T-helper 17 cell (primary cell): ENCODE measurements at places on chromosomes 2 and 18.
A peak's percentile ranks its signal among the peaks of the same experiment; 100 is the strongest.

GRCh38 chr2:62398356-62398755 is 107.6 kb downstream of the TMEM17 start:
- H3K27ac ChIP-seq = no peak overlapping the region
- H3K36me3 ChIP-seq = peaks cover 2% of the 10 kb centered on the region
- H3K27me3 ChIP-seq = peaks cover 23% of the 10 kb centered on the region
- H3K4me1 ChIP-seq = no peaks in the 10 kb centered on the region
- H3K4me3 ChIP-seq = no peak overlapping the region

GRCh38 chr18:32607816-32608215 is 137.1 kb upstream of the GAREM1 start:
- no peak overlapping the region for H3K27ac ChIP-seq
- peaks cover 33% of the 10 kb centered on the region for H3K27me3 ChIP-seq
- H3K4me3 ChIP-seq = no peak overlapping the region
- H3K4me1 ChIP-seq = no peaks in the 10 kb centered on the region
- no peaks in the 10 kb centered on the region for H3K36me3 ChIP-seq
- no peak for DNase-seq

DNA sequence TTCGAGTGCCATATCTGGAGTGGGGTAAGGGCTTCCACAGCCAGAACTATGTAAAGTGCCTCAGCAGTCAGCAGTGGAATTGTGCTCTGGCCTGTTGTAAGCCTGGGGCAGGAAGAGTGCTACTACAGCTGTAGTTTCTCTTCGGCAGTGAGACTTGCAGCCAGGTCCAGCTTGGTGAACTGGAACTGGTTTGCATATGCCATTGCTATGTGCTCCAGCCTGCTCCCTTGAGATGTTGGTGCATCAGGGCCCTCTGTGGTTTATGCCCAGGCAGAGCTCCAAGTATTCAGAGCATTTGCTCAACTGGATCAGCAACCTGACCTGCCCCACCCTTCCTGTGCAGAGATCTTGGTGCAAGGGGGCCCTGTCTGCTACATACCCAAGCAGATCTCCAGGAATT is 47.8 kb downstream of the ZNF804A start:
- no peaks in the 10 kb centered on the region for H3K27me3 ChIP-seq
- no peaks in the 10 kb centered on the region for H3K4me1 ChIP-seq
- no peak overlapping the region for H3K27ac ChIP-seq
- no peak for DNase-seq

DNA sequence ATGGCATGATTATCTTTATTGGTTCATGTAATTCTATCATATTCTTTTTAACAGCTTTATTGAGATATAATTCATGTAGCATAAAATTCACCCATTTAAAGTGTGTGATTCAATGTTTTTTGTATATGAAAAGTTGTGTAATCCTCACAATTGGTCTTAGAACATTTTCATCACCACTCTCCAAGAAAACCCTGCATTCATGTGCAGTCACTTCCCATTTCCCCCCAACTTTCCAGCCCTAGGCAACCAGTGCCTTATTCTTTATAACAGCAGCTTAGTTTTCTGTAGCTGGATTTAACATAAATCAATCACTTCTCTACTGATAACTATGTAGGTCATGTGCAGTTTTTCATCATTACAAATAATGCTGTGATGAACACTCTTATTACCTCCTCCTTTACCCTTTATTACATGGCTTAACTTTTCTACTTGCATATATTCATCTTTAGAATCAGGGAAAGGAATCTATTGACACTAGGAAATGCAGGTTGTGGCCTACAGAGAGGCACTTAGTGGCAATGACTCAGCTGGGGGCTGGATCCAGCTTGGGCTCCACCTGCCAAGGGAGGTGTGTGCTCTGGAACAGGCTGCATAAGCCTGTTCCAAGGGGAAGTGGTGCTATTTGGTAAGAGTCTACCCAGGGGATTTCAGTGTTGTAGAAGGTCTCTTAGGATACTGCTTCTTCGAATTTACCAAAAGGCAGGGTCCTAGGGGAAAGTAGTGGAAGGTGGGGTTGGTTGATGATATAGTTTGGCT is 89.1 kb downstream of the ETAA1 start:
- no peak overlapping the region for H3K27ac ChIP-seq
- H3K4me1 ChIP-seq = no peaks in the 10 kb centered on the region
- DNase-seq = no peak
- H3K36me3 ChIP-seq = no peaks in the 10 kb centered on the region
- peaks cover 7% of the 10 kb centered on the region for H3K27me3 ChIP-seq

DNA sequence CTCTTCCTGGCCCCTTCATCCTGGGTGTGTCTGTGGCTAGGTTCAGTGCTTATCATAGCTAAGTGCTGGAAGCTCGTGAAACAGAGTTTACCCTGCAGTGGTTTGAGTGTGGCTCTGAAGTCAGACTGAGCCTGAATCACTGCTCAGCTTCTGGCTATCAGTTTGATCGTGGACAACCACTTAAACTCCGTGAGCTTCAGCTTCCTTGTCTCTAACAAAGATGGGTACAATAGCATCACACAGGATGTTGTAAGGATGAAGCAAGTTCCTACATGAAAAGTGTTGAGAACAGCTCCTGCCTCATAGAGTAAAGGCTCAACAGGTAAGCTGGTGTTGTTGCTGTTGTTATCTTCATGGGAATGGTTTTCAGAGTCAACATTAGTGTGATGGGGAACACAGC is 210.3 kb downstream of the CLIP4 start:
- peaks cover 2% of the 10 kb centered on the region for H3K4me1 ChIP-seq
- H3K4me3 ChIP-seq = no peak overlapping the region
- no peak for DNase-seq
- H3K27ac ChIP-seq = no peak overlapping the region
- H3K36me3 ChIP-seq = peaks cover under 1% of the 10 kb centered on the region

DNA sequence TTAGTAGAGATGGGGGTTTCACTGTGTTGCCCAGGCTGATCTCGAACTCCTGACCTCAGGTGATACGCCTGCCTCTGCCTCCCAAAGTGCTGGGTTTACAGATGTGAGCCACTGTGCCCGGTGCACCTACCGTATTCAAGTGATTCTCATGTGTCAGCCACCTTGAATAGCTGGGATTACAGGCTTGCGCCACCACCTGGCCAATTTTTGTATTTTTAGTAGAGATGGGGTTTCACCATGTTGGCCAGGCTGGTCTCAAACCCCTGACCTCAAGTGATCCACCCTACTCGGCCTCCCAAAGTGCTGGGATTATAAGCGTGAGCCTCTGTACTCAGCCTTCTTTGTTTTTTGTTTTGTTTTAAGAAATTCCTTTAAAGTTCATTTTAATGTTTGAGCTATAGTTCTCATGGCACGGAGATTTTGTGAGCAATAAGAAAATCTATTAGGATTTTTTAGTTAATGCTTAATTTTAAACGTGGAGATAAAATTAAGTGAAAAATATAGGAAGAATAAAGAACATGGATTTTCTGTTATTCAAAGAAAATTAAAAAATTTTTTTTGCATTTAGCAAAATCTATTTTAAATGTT is 242.6 kb downstream of the PHLPP1 start:
- H3K27me3 ChIP-seq = no peaks in the 10 kb centered on the region
- no peak overlapping the region for H3K27ac ChIP-seq
- peaks cover 7% of the 10 kb centered on the region for H3K36me3 ChIP-seq
- H3K4me3 ChIP-seq = no peak overlapping the region
- no peak for DNase-seq

DNA sequence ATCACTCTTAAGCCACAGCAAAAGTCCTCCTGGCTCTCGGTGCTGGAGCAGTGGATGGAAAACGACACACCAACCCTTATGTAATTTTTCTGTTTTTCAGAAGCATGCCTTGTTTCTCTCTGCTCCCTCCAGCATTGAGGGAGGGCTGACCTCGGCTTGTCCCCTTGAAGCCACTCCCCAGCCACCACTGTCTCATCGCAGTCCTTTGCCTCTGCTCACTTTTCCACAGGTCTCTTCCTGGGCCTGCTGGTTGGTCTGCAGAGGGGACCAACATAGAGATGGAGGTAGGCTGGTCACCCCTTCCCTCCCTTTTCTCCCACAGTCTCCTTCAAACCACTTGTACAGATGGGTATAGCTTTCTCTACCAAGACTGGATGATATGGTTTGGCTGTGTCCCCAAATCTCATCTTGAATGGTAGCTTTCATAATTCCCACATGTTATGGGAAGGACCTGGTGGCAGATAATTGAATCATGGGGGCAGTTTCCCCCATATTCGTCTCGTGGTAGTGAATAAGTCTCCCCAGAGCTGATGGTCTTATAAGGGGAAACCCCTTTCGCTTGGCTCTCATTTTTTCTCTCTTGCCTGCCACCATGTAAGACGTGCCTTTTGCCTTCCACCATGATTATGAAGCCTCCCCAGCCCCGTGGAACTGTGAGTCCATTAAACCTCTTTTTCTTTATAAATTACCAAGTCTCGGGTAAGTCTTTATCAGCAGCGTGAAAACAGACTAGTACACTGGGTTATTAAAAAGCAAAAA is 14.3 kb upstream of the RIOK3 start:
- no peaks in the 10 kb centered on the region for H3K27me3 ChIP-seq
- no peaks in the 10 kb centered on the region for H3K36me3 ChIP-seq
- H3K27ac ChIP-seq = no peak overlapping the region
- H3K4me3 ChIP-seq = peak overlapping the region; percentile 86
- peaks cover 9% of the 10 kb centered on the region for H3K4me1 ChIP-seq
- DNase-seq = no peak

DNA sequence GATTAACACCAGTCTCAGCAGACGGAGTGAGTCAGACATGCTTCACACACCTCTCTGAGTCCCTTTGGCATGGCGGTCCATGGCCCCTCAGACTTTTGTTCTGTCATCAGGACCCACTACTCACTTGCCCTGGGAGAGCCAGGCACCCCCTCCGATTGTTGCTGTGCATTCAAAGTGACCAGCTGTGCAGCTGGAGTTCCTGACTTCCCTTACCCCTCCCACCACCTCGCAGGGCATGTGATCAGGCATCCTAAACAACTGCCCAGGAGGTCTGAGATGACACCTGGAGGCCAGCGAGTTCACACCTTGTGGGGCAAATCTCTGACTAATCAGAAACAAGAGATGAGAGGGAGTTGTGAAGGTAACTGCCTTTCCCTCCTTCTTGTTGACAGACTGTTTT is 35.3 kb upstream of the HDAC4 start:
- no peaks in the 10 kb centered on the region for H3K36me3 ChIP-seq
- DNase-seq = no peak
- H3K4me3 ChIP-seq = no peak overlapping the region
- H3K27ac ChIP-seq = no peak overlapping the region

GRCh38 chr2:26479789-26480565 is 2.1 kb upstream of the OTOF start:
- H3K27ac ChIP-seq = no peak overlapping the region
- peaks cover 5% of the 10 kb centered on the region for H3K4me1 ChIP-seq
- no peak for DNase-seq
- peaks cover 13% of the 10 kb centered on the region for H3K27me3 ChIP-seq
- H3K4me3 ChIP-seq = no peak overlapping the region

DNA sequence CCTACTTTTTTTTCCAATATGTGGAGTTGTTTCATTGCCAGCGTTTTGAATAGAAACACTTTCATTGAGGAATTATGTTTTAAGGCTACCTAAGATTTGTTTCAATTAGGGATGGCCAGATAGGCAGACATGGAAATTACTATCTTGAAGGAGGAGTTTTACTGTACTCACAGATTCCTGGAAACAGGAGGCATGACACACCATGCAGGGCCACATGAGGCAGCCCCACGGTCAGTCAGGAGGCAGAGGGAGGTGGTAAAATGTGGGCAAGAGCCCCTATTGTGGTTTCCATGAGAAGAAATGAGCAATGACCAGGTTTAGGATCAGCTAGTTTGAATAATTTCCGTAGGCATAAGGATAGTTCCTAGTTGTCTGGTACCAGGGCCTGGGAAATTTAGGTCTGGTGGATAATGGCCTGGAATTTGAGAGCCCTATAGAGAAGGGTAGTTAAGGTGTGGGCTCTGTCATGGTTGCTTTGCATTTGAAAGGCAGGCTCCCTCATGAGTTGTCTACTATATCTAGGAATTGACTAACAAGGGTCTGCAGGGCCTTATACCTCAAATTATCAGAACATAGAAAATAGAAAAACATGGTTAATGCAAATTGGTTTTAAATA is 360.0 kb upstream of the KCNJ3 start:
- H3K36me3 ChIP-seq = no peaks in the 10 kb centered on the region
- no peaks in the 10 kb centered on the region for H3K4me1 ChIP-seq
- no peak overlapping the region for H3K27ac ChIP-seq
- no peak for DNase-seq
- H3K4me3 ChIP-seq = no peak overlapping the region

DNA sequence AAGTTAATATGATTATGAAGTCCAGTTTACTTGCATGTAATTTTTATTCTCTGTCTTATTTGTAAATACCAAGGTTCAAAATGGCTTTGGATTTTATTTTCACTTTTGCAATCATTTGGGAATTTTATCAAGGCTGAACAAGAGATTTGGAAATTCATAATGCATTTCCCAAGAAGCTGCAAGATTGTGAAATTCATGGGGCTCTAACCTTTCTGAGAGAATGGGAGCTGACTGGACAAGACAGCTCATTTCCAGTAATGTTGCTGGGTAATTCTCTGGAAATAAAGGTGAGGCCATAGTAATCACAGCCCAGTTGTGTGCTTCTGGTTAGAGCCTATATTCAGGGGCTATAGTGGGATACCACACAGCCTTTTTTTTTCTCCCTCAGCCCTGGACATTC is 21.5 kb upstream of the NABP1 start:
- H3K27me3 ChIP-seq = no peaks in the 10 kb centered on the region
- H3K27ac ChIP-seq = no peak overlapping the region
- H3K36me3 ChIP-seq = peaks cover 4% of the 10 kb centered on the region

GRCh38 chr18:11529081-11529480 is 80.3 kb upstream of the SLC35G4 start:
- H3K27ac ChIP-seq = no peak overlapping the region
- H3K4me1 ChIP-seq = no peaks in the 10 kb centered on the region
- H3K36me3 ChIP-seq = no peaks in the 10 kb centered on the region
- peaks cover 18% of the 10 kb centered on the region for H3K27me3 ChIP-seq
- no peak for DNase-seq

DNA sequence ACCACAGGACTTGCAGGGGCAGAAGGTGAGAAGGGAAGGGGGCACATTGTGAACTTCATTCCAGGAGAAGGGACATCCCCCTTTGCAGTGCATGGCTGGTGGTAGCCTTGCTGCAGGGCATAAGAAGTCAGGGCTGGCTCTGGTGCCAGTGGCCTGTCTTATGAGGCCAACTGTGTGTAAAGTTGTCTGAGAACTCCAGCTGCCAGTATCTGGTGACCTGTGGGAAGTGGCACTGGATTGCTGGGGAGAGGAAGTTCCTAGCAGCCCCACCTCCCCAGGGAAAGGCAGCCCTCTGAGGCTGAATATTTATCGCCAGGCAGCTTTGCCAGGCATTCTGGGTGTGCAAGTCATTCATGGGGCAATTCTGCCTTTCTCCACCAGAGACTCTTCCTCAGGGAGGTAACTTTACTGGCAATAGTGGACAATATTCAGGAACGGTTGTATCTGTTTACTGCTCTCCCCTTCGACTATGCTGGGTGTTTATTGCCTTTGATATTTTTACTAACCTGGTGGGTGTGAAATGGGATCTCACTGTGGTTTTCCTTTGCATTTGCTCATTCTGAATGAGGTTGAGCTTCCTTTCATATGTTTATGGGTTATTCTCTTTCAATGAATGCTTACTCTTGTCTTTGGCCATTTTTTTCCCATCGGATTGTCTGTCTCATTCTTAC is 12.3 kb downstream of the TRPM8 start:
- H3K27me3 ChIP-seq = peaks cover 77% of the 10 kb centered on the region
- H3K27ac ChIP-seq = no peak overlapping the region
- no peaks in the 10 kb centered on the region for H3K36me3 ChIP-seq
- H3K4me3 ChIP-seq = no peak overlapping the region
- H3K4me1 ChIP-seq = peaks cover 2% of the 10 kb centered on the region

- no peak overlapping the region for H3K4me3 ChIP-seq
- no peak for DNase-seq
- no peak overlapping the region for H3K27ac ChIP-seq
- peaks cover 3% of the 10 kb centered on the region for H3K36me3 ChIP-seq
- H3K4me1 ChIP-seq = peaks cover 2% of the 10 kb centered on the region
- H3K27me3 ChIP-seq = peaks cover 12% of the 10 kb centered on the region
Observed at GRCh38 chr2:100518801-100519200, 44.0 kb upstream of the PDCL3 start.
